ENCODE measurements at places on chromosomes 7 and 10. TPM values are rescaled to one million over a fixed set of nuclear protein-coding genes. Genes with fewer than 3 reads are reported as not detected.

The NOS3 gene
- total RNA-seq: 3.2 TPM

The CTAGE15 gene
- not detected for total RNA-seq

The MNX1 gene
- total RNA-seq: 2.7 TPM

The APBB1IP gene
- 0.13 TPM for total RNA-seq

The AMPH gene
- total RNA-seq: 31.1 TPM

The PGAM2 gene
- total RNA-seq: 2.0 TPM

The MRLN gene
- 0.91 TPM for total RNA-seq

The NPC1L1 gene
- total RNA-seq: 0.17 TPM

The MSMB gene
- not detected for total RNA-seq

The DYDC2 gene
- total RNA-seq: not detected

The PLXDC2 gene
- 4.1 TPM for total RNA-seq

All from motor neuron (in vitro differentiated cells).